ENCODE measurements at places on chromosomes 5 and 9.

DNA sequence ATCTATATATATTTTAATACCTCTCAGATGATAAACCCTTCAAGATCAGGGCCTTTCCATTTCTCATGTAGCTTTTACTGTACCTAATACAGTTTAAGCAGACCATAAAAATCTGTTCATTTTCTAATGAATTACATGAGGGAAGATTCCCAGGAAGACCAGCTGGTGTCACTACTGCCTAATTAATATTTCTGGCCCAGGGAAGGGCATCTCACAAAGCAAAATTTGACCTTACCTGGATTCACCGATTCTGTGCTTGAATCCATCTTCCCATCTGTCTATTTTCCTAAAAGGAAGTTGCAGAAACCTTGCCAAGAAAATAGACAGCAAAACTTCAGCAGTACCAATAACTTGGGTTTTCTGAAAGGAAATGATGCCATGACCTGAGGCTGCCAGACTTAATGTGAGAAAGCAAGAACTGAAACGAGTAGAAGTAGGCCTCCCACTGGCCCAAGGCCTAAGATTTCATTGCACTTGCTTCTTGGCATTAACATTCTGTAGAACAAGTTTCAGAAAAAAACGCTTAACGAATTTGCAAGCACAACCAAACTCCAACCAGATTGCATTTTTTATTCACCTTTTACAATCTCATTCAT, 83.0 kb upstream of the GLIS3 start:
- DNase-seq = no peak

- no peak for DNase-seq
Observed at GRCh38 chr9:4289411-4290326, 10.2 kb downstream of the GLIS3 start.

GRCh38 chr5:136123236-136123768, 9.3 kb upstream of the SMAD5 start:
- no peak for DNase-seq

GRCh38 chr9:128393970-128394369, 22.8 kb downstream of the URM1 start:
- DNase-seq = no peak

DNA sequence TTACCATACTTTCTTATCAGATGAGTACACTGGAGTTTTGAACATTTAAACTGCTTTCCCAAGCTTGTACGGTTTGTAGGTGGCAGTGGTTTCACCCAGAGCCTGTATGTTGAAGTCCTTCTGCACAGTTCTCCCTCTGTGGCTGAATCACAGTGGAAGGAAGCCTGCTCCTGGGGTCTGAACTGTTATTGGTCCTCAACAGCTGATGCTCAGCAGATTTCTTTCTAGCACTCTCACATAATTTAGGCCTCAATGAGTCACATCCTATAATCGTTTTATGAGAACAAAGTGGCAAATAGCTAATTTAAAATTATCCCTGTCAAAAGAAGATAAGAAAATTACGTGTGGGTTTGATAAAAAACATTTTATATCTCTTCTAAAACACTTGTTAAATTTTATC, 229.7 kb downstream of the TLE4 start:
- no peak for DNase-seq

DNA sequence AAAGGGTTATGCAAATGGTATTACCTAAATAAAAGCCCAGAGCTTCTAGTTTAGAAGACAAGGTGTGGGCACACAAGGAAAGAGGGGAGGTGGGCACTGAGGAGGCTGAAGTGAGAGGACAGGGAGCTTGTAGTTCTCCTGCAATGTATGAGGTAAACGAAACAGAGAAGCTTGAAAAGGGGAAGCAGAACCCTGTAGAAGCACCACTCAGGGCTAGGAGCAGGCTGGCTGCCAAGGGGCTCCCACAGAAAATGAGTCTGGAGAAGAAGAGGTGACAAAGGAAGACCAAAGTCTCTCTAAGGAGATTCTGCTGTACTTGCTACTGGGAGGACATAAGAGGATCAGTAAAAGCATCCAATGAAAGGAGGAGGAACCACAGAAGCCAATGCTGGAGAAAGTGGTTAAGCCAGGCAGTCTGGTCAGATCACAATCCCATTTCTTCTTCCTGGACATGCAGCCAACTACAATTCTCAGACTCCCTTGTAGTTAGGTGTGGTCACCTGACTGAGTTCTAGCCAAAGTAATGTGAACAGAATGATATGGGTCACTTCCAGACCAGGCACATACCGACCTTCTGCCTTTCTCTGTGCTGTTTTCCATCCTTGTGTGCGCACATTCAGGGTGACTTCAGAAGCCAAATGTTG, 174.5 kb upstream of the MAP3K1 start:
- no peak for DNase-seq
